ENCODE measurements at places on chromosomes 12 and 14. TPM values are rescaled to one million over a fixed set of nuclear protein-coding genes. Genes with fewer than 3 reads are reported as not detected.

The KLRC2 gene
- total RNA-seq, result not detected

The WDR89 gene
- 30.4 TPM for total RNA-seq

The AQP5 gene
- not detected for total RNA-seq

The RXYLT1 gene
- total RNA-seq, result 14.3 TPM

The FAM186B gene
- total RNA-seq, result not detected

The PTHLH gene
- total RNA-seq, result not detected

The SLC48A1 gene
- total RNA-seq, result 13.7 TPM

The OASL gene
- total RNA-seq, result 21.9 TPM

The IL26 gene
- total RNA-seq, result 2.1 TPM

The GALNT8 gene
- 0.97 TPM for total RNA-seq

The HSPB8 gene
- not detected for total RNA-seq

The PSEN1 gene
- total RNA-seq, result 31.6 TPM

The MFAP5 gene
- total RNA-seq, result not detected

The SIRT4 gene
- 1.8 TPM for total RNA-seq

The HOXC4 gene
- not detected for total RNA-seq

The SCN8A gene
- total RNA-seq, result 0.64 TPM

The EPYC gene
- total RNA-seq, result not detected

The ITGA5 gene
- 33.8 TPM for total RNA-seq

The ACOT6 gene
- not detected for total RNA-seq

The NYNRIN gene
- 0.02 TPM for total RNA-seq

The KCNA5 gene
- not detected for total RNA-seq

The TEAD4 gene
- 3.8 TPM for total RNA-seq

The C14orf39 gene
- total RNA-seq, result not detected

The KRT5 gene
- not detected for total RNA-seq

The CSRP2 gene
- 0.33 TPM for total RNA-seq

The PSMC6 gene
- total RNA-seq, result 109 TPM

The NPFF gene
- total RNA-seq, result 0.58 TPM

The RDH12 gene
- not detected for total RNA-seq

The TRIP11 gene
- total RNA-seq, result 37.0 TPM

The KRT79 gene
- total RNA-seq, result not detected

The SIX4 gene
- total RNA-seq, result not detected

The CLIP1 gene
- 71.8 TPM for total RNA-seq

The CCDC38 gene
- 0.24 TPM for total RNA-seq

The CYP27B1 gene
- 8.2 TPM for total RNA-seq

The CD4 gene
- 300 TPM for total RNA-seq

The SAMD15 gene
- 0.38 TPM for total RNA-seq

The ALKBH2 gene
- total RNA-seq, result 28.6 TPM

The DLK1 gene
- not detected for total RNA-seq

The LMNTD1 gene
- total RNA-seq, result not detected

The AKAP6 gene
- 1.8 TPM for total RNA-seq

The KRT72 gene
- 0.17 TPM for total RNA-seq

The ACSS3 gene
- total RNA-seq, result not detected

The XRCC3 gene
- 41.9 TPM for total RNA-seq

The MSRB3 gene
- not detected for total RNA-seq

The SRSF5 gene
- total RNA-seq, result 303 TPM

The CLEC4E gene
- total RNA-seq, result not detected

The HHIPL1 gene
- 0.38 TPM for total RNA-seq

The GYS2 gene
- not detected for total RNA-seq

The FBLN5 gene
- total RNA-seq, result 1.9 TPM

The RASSF3 gene
- 40.6 TPM for total RNA-seq

The DUSP6 gene
- 87.9 TPM for total RNA-seq

The SPATA7 gene
- 4.5 TPM for total RNA-seq

The FKBP4 gene
- 144 TPM for total RNA-seq

The SELPLG gene
- 56.8 TPM for total RNA-seq

The TAS2R7 gene
- not detected for total RNA-seq
